ENCODE measurements at places on chromosomes 16 and 17.

GRCh38 chr16:8986111-8986510 lies 22.4 kb upstream of the USP7 start:
- DNase-seq = no peak

DNA sequence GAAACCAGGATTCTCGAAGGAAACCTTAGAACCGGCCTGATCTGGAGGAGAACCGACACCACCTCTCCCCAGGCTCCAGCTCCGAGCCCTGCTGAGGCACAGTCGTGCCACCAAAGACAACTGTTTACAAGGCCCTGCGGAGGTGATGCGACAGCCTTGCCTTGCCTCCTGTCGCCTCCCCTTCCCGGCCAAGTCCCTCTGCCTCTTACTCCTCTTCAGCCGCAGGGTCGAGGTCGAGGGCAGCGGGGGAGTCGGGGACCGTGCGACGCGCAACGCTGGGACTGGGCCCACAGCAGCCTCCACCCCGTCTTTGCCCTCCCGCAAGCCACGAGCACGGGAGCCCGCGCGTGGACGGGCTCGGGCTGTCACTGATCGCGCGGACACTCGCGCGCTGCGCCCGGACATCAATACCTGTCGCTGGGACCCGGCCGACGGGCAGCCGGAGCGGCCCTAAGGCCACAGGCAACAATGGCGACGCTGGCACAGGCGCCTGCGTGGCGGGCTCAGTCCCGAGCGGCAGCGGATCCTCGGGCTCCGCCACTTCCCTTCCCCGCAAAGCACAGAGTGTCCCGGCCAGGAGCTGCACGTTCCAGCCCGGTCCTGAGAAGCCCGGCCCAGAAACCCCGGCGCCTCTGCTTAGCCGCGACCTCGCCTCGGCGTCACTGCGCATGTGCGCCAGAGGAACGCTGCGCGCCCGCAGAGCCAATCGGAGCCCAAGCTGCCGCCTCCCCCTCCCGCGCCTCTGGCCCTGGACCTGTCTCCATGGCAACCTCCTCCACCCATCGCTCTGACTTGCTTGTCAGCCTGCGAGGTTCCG lies at the start of gene ZNF287:
Gene ZNF287, minus strand, starts transcription at position 664 of the 817 bp plus-strand sequence. CDS start 1,473 bp downstream, outside the sequence.
- peak; percentile 39 for DNase-seq

DNA sequence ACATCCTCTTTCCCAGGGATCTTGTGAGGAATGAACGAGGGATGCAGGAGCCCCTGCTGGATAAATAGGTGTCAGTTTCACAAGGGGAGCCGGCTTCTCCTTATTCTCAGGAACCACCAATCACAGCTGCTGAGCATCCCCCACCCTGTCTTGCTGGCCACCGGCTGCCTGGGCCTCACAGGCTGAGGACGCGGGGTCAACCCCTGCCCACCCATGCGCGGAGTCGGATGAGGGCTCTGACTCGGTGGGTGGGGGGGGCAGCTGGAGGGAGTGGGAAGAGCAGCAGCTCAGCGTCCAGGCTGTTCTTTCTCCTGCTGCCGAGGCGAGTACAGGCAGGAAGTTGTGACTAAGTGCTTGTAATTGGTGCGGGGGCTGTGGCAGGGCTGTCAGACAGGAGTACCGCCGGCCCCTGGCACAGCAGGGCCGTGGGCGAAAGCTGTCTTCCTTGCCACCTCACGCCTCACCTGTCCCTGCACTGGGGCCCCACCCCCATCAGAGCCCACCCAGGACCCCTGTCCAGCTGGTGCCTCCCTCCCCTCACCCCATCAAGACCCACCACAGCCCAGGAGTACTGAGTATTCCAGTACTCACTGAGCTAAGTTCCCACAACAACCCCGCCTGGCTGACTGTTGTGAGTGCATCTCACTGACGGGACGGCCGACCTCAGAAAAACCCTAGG lies 11.0 kb upstream of the DPEP1 start:
- DNase-seq = peak; percentile 87

DNA sequence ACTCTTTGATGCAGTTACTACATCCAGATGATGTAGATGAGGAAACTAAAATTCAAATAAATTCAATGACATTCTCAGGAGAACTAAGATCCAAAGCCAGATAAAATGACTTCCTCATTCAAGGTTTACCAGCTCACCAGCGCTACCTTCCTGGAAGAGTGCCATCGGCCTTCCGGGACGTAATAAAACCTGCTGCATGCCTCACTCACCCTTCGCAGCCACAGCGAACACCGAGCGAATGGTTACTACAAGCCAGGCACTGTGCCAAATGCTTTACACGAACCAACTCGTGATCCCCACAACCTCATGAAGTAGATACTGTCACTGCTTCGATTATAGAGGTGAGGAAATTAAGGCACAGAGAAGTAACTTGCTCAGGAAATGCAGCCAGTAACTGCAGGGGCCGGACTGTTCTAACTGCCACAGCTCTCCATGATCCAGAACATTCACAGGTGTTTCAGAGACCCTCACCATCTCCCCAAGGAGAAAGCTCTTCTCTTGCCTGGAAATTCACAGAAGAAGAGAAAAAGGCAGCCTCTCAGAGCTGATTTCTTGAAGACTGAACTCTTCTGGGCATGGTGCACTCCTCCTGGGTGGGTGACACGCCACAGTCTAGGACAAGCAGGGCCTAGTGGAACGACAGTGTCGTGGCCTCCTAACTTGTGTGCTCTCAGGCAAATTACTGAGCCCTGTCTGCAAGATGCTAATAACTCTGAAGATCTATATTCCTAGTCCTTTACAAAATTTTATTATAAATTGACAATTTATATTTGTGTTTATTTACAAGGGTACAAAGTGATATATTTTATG lies 46.8 kb downstream of the HIC1 start:
- DNase-seq = peak; percentile 84

DNA sequence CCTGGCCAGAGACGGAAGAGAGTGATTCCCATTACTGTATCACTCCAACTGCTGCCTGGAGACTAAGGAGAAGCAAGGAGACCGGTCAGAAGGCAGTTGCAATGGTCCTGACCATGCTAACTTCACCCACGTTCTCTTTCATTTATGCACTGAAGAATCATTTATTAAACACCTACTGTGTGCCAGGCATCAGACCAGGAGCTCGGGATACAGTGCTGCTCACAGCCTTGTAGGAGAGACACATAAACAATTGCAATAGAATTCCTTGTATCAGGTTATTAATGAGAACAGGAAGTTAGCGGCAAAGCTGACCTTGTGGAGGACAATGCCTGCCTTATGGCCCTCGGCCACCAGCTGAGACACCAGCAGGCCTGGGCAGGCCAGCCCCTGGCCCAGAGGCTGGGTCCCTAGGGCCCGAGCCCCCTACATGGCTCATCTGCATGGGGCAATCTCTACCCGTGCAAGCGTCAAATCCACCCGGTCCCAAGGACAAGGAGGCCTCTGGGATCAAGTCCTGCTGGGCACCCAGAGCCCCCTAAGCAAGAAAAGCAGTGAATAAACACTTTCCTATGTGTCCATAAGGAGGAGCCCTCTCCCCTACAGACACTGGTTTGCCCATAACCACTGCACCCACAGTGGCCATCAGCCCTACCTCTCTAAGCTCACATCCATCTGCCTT lies 8.6 kb upstream of the ENPP7 start:
- no peak for DNase-seq

GRCh38 chr17:75241143-75241430 lies 20.3 kb downstream of the GGA3 start:
- DNase-seq = no peak

- DNase-seq = no peak
Observed at GRCh38 chr16:67349172-67349571, 22.6 kb downstream of the LRRC36 start.

- DNase-seq = no peak
Observed at GRCh38 chr17:59498530-59499307, 66.7 kb upstream of the DHX40 start.
